Body of pancreas (tissue), 4 donors: ENCODE measurements at places on chromosomes 11 and 22.

- DNase-seq = no peak
Measured at GRCh38 chr22:17846326-17846992, 72.2 kb upstream of the BID start.

GRCh38 chr22:45533703-45534102 is 31.0 kb downstream of the FBLN1 start:
- DNase-seq = no peak

DNA sequence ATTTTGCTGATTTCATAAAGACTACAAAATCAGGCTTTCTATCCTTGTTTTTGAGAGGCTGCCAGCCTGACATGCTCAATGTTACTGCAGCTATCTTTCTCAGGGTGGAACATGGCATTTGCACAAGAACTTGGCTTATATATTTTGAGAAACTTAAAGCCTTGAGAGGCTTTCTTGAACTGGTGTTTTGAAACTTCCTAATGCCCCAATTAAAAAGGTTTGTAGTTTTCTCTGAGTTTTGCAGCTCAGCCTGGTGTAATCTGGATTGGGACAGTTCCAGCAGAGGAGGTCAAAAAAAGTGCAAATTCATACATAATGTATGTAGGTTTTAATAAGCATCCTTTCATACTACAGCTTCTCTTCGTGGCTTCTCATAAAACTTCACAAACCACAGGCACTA is 223.4 kb downstream of the FAM76B start:
- no peak for DNase-seq

DNA sequence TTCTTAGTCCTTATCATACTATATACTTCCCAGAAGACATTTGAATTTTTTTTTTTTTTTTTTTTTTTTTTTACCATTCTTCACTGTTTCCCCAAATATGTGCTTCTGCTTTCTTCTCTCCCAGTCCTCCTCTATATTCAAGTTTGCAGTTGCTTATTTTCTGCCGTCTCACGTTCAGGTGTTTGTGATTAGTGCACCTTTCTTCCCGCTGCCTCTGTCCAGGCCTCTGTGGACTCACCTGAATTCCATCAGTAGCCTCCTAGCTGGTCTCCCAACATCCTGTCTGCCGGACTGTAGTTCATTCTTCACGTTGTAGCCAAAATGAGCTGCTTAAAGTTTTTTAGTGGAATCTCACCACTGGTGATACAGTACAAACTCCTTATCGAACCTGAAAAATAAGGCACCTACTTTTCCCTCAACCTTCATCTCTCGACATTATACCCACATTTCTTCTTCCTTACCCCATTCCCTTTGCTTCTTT is 795 bp upstream of the MSANTD4 start:
- no peak for DNase-seq

DNA sequence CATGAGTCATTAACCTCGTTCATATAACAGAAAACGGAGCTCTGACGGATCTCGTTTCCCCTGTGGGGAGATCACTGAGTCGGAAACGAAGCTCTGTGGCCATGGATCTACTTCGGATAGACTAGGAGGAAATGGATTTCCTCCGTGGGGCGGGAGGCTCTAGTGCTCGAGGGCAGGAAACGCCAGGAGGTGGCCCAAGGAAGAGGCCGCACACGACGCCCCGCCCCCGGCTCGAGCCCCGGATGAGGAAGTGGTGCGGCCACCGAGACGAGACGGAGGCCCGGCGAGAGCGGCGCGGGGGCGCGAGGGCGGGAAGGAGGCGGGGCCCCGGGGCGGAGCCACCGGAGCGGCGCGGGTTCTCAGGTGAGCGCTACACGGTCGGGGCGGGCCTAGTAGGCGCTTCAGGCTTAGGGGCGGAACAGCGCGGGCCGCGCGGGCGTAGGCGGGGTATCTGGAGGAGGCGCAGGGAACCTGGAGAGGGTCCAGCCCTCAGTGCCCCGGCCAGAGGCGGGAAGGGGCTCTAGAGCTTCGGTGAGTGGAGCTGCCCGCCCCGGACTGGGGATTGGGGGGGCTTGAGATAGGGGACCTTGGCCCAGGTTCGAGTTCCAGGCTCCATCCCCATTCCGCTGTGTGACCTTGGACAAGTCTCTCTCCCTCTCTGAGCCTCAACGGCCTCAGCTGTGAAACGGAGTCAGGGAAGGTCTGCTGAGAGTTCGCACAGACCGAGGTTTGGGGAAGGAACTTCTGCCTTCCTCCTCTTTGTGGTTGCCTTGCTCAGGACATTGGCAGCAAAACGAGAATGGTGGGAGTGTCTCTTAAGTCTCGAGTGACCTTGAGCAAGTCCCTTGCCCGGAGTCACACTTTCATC is at the start of gene DEPDC5:
DEPDC5 (plus strand) TSS at position 386 of the 868 bp plus-strand sequence. CDS start 903 bp downstream, outside the sequence.
- DNase-seq = peak; percentile 98

DNA sequence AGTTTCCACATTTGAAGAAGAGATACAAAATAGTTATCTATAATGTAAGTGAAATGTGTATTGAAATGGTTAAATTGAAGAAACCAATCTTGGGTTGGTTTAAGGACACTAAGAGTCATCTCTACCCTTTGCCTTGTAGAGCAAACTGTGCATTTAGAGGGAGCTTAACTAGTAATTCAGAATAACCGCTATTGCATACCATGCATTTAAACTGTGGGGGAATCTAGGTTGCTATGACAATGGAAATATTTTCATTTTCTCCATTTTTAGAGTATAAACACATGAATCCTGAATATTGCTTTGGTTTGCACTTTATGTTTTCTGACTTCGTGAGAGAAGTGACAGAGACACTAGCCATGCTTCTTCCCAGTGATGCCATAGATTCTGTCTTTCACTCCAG is 39.7 kb downstream of the FAT3 start:
- DNase-seq = no peak

DNA sequence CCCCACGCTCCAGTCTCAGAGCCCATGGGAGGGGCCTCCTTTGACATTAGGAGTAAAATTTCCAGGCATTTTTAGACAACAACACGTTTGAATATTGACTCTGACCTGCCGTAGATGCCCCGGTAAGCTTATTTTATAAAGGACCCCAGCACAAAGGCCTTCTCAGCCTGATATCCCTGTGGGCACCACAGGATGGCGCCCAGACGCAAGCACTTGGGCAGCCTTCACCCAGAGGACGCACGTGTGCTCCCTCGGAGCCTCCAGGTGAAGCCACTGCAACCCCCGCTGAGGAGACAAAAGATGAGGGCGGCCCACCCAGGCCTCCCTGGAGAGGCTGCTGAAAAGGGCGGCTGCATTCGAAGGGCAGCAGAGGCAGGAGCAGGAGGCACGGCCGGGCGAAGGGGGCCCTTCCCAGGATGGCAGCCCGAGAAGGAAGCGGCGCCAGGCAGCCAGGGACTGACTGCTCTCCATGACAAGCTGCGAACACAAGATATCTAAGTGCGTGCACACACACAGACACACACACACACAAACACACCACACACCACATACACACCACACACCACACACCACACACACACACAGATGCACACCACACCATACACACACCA is 15.2 kb upstream of the TH start:
- peak; percentile 70 for DNase-seq

DNA sequence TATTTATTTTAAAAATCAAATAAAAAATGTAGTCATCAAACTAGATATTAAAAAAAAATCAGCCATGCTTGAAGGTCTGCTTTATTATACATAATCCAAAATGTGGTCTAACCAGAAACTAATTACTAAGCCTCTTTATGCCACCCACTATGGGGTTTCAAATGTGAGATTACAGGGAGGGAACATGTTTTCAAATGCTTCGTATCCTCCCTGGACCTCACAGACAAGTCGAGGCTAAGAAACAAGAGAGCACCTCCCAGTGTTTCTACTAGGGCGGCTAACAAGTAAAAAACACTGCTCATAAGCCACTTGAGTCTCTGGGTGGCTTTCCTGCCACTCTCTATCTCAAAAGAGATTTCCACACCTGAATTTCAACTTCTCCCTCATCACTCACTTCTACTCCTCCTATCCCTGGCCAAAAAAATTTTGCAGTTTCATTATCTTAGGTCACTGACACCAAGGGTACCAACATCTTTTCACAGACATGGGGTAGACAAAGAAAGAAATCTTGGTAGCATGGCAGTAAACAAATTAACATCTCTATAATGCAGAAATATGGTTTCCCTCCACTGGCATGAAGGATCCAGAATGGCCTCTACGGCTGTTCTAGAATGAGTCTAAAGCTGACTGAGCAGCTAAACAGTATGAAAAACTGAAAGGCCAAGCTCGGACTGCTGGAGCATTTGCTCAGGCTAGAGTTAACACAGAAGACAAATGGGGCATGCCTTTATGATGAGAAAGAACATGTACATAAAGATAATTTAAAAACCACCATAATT is 50.9 kb downstream of the PITPNB start:
- DNase-seq = no peak

DNA sequence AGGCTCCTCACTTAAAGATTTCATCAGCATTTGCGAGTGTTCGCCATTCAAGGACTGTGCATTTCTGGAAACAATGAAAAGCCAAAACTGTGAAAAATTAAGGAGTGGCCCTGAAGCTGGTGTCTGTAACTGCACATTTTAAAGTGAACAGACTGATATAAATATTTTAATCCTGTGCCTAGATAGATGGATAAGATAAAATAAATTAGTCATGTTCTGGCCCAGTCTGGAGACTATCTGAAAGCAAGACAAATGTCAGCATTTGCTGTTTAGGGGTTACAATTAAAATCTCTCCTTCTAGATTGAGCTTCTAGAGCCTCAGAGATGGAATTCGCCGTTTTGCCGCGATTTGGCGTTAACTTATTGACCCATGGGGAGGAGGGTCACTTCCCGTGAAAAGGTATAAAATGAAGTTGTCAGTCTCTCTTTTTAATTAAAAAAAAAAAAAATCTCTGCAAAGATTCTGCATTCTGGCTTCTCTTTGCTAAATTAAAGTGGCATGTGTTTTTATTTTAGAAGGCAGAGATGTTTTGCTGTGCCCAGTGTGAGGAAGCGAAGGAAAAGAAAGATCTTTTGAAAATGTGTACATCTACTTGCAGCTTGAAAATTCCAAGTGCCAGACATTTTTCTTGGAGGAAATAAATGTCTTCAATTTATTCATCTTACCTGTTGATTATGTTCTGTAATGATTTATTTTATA is 79.7 kb upstream of the WNT7B start:
- DNase-seq = peak; percentile 1

DNA sequence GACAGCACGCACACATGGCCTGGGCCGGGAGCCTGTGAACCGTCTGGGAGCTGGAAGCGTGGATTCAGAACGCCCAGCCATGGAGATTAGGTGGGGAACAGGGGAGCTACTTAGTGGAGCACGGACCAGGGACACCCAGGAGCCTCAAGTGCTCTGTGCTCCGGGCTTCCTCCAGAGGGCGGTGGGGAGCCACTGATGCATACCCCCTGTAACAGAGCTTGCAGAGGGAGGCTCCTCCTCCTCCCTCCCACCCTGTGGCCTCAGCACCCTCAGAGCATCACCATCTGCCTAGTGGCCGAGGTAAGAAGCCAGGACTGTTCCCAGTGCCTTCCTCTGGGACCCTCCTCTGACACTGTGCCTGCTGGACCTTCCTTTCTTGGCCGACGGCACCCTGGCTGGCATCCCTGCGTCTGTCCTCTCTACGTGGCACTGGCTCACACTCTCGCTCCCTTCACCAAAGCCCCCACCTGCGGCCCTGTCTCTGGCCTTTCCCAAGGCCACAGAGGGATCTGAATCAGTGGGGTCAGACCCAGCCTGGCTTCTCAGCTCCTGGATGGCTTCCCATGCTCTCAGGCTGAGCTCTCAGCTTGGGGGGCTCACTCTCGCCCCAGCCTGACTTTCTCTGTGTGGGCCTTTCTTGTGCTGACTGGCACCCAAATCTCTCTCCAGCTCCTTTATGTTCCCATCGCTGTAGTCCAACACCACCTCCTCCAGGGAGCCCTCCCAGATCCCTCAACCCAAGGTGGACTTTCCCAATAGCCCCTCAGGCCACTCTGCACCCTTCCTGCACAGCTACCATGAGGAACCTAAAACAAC is 780.9 kb downstream of the BRD1 start:
- DNase-seq = peak; percentile 73

GRCh38 chr11:110467556-110467955 is 37.8 kb downstream of the FDX1 start:
- DNase-seq = no peak

DNA sequence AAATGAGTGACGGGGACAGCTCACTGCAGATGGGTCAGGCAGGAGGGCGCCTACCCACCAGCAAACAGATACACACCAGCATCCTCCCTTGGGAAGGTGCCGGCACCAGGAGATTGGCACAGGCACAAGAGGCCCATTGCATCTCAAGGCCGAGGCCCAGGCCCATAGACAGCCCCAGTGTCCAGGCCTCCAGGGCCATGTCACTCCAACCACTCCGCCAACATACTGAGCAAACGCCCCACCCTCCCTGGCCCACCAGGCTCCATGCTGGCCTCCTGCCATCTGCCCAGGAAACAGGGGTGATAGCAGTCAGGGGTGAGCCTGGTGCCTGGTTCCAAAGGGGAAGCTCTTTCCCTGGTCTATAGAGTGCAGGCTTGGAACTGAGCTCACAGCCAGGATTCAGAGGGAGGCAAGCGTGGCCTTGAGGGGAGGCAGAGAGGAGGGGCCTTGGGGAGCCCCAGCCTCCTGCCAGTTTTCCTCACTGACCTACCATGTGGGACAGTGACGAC is 34.7 kb downstream of the PISD start:
- no peak for DNase-seq

- no peak for DNase-seq
Measured at GRCh38 chr11:69617220-69617619, 23.7 kb upstream of the CCND1 start.

- no peak for DNase-seq
Measured at GRCh38 chr22:20437613-20438426, at the start of gene SCARF2. SCARF2 (minus strand) TSS chr22:20437825; CDS start chr22:20437754, 71 bp downstream.

DNA sequence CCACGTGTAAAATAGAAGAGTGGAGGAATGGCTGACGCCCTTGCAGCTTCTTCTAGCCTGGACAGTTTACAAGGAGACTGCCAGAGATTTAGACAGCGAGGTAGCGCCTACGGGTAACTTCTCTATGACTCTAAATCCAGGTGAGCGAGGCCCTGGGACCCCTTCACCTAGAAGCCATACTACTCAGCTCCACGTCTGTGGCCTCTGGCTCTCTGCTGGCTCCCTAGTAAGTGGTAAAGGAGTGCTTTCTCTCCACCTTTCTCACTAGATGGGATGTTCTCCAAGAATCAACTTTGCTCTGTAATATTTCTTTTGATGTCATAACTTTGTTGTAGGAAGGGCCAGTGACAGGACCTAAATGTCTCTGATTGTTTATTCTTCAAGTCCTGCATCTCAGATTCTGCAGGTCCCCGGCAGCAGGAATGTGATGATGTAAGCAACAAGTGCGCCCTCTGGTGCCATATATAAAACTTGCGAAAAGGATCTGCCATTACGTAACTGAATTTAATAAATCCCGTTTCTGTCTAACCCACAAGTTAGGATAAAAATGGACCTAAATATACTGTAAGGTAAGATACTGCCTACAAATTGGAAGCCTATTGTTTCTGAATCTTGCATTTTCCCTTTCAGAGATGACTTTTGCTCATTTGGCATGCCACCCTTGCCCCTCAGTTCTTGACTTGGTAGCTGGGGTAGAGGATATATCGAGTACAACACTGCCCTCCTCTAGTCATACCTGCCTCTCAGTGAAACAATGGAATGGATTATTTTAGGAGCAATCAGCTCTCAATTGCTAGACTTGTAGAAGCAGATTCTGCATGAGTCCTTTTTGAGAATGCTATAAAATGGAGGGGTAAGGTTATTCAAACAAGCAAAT is 11.0 kb upstream of the PTPN5 start:
- peak; percentile 73 for DNase-seq

- DNase-seq = no peak
Measured at GRCh38 chr11:6559369-6559768, 44.0 kb downstream of the RRP8 start.

GRCh38 chr11:13137844-13138301 is 128.8 kb downstream of the RASSF10 start:
- no peak for DNase-seq

GRCh38 chr11:23778971-23779370 is 717.9 kb upstream of the LUZP2 start:
- DNase-seq = no peak

GRCh38 chr11:21896746-21897602 is 295.9 kb upstream of the ANO5 start:
- no peak for DNase-seq
